Sciatic nerve (tissue), 2 donors: ENCODE measurements at places on chromosomes 11 and 22. TPM values are rescaled to one million over a fixed set of nuclear protein-coding genes. Genes with fewer than 3 reads are reported as not detected.
A peak's percentile ranks its signal among the peaks of the same experiment; 100 is the strongest.

DNA sequence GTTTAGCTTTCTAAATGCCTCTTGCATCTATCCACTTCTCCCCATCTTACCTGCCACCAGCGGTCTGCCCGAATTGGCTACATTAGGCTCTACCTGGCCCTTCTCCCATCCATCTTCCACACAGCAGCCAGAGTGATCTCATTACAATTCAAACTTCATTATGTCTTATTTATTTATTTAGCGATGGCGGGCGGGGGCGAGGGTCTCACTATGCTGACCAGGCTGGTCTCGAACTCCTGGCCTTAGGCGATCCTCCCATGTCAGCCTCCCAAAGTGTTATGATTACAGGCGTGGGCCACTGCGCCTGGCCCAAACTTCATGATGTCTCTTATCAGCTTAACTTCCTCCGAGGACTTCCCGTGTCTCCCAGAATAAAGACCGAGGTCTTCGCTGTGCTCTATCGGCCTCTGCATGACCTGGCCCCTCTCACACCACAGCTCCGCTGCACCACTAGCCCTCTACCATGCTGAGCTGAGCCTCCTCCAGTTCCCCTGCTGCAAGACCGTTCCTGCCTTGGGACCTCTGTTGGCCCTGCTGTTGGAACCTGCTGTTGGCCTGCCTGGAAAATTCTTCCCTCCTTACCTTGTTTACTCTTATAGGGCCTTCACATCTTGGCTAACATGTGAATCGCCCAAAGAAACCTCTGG lies 870 bp upstream of the CTTN start:
- no peak for DNase-seq

Gene MPZL2
- total RNA-seq: 49.6 TPM

Gene YPEL1
- 8.2 TPM for total RNA-seq

Gene DEUP1
- not detected for total RNA-seq

DNA sequence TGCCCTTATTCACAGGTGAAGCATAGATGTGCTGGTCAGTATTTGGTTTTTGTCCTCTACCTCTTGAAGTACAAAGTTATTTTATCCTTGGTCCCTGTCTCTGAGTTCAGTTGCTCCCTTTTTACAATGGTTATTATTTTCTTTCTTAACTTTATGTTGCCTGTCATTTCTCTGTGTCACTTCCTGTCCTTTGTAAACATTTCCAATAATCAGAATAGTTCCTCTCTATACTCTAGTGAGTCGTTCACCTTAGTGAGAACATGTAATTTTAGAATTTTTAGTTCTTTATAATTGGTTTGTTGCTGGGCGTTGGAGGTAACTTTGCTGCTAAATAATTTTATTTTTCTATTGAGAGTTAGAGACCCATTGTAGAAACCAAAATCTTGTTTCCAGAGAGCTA lies 16.0 kb downstream of the CSTPP1 start:
- no peak for DNase-seq

Gene CAPN5
- 20.1 TPM for total RNA-seq

Gene RPUSD4
- total RNA-seq: 21.0 TPM

Gene RASL10A
- 2.2 TPM for total RNA-seq

- no peak for DNase-seq
Observed at GRCh38 chr11:4865855-4866254, 15.8 kb upstream of the OR51T1 start.

- DNase-seq: peak; percentile 51
Observed at GRCh38 chr11:64762277-64762673, 2.5 kb upstream of the PYGM start.

DNA sequence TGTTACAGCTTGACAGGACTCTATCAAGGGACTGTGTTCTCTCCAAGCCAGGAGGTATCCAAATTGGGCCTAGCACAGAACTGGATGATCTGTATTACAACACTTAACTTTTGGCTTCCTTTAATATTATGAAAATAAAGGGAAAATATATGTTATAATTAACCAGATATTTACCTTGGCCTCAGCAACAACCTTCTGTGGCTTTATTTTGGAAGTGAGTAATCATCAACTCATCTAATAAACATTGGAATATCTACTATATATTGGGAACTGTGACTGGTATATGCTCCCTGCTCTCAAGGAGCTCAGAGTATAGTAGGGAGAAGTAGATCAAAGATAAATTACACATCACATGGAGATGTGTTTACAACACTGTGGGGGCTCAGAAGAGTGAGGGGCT lies 352.2 kb downstream of the METTL15 start:
- no peak for DNase-seq

DNA sequence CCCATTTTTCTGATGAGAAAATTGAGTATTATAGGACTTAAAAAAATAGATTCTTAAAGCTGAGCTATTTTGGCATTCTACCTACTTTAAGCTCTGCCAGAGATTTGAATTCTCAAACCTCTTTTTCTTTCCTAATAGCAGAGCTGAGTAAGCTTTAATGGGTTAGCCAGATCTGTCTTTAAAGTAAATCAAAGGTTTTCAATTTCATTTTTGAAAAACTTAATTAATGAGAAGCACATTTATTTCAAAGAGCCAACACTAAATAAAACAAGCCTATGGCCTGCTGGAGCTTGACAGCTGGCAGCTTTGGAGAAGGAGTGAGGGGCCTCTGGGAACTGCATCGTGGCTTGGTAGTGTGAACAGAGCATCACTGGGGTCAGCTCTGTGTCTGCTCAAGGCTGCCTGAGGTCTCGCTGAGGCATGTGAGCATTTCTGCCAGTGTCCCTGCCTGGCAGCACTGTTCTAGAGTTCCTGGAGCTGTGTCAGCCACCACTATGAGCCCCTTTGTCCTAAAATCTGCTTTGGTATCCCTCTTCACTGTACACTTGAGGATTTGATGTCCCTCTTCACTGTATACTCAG lies 50.4 kb upstream of the PRSS23 start:
- no peak for DNase-seq

Gene VPREB1
- total RNA-seq: not detected

Gene PGA5
- not detected for total RNA-seq
